ENCODE measurements at places on chromosomes 1 and 21. TPM values are rescaled to one million over a fixed set of nuclear protein-coding genes. Genes with fewer than 3 reads are reported as not detected.

Gene ADGRL2
- total RNA-seq = not detected

Gene CD164L2
- total RNA-seq = not detected

Gene ADORA3
- 0.58 TPM for total RNA-seq

Gene LCE3B
- not detected for total RNA-seq

Gene HUNK
- total RNA-seq = not detected

Gene FCER1G
- total RNA-seq = 3.7 TPM

Gene L1TD1
- not detected for total RNA-seq

Gene CFHR5
- not detected for total RNA-seq

DNA sequence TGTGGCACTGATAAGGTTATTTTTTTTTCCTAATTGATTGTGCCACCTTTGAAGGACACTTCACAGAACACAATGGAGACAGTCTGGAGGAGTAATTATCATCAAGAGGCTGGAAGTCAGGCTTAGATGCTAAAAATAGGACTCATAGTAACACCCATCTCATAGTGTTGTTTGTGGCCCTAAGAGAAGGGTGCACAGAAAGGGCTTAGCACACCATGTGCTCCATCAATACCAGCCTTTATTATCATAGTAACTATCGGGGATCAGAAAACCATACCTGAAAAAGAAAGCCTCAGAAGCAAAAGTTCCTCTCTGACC lies 11.9 kb downstream of the NIPAL3 start:
- no peaks in the 10 kb centered on the region for H3K27me3 ChIP-seq
- peaks cover 35% of the 10 kb centered on the region for H3K4me1 ChIP-seq
- DNase-seq = no peak
- H3K4me3 ChIP-seq = no peak overlapping the region
- H3K27ac ChIP-seq = no peak overlapping the region

- H3K36me3 ChIP-seq = no peaks in the 10 kb centered on the region
- H3K4me3 ChIP-seq = peak overlapping the region; percentile 90
- peak; percentile 58 for DNase-seq
Observed at GRCh38 chr1:204493984-204494280, 673 bp downstream of the PIK3C2B start.

DNA sequence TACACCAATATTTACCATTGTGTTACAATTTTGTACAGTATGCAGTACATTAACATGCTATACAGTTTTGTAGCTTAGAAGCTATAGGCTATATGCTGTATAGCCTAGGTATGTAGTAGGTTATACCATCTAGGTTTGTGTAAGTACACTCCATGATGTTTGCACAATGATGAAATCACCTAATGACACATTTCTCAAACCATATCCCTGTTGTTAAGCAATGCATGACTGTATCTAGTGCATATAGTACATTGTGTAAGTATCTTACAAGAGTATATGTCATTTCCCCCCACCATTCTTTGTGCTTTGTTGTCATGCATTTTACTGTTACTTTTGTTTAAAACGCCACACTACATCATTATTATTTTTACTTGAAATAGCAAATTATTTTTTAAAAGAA lies 65.7 kb upstream of the RNF11 start:
- H3K4me3 ChIP-seq = no peak overlapping the region
- peaks cover 16% of the 10 kb centered on the region for H3K27me3 ChIP-seq
- peaks cover 7% of the 10 kb centered on the region for H3K4me1 ChIP-seq
- H3K36me3 ChIP-seq = no peaks in the 10 kb centered on the region
- no peak for DNase-seq
- no peak overlapping the region for H3K27ac ChIP-seq

DNA sequence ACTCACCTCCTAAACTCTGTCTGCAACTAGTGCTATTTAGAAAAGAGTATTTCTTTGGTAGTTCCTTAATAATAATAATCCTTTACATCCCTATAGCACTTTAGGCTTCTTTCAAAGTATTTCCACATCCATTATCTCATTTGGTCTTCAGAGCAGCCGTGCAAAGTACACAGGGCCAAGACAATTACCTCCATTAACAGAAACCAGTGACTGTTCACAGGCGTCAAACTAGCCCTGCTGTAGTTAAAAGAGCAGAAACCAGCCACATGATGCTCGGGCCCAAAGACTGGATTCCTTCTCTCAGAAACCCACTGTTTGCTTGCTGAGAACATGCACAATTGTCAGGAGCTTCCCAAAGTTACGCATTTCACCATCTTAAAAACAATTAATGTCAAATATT lies 396.0 kb upstream of the DAB1 start:
- H3K36me3 ChIP-seq = no peaks in the 10 kb centered on the region
- no peaks in the 10 kb centered on the region for H3K4me1 ChIP-seq
- H3K4me3 ChIP-seq = no peak overlapping the region
- DNase-seq = no peak

GRCh38 chr1:21860971-21861370 lies 48.9 kb downstream of the LDLRAD2 start:
- DNase-seq = no peak
- no peaks in the 10 kb centered on the region for H3K4me1 ChIP-seq
- H3K36me3 ChIP-seq = no peaks in the 10 kb centered on the region
- H3K27me3 ChIP-seq = no peaks in the 10 kb centered on the region

GRCh38 chr1:234613128-234613875 lies 3.3 kb upstream of the IRF2BP2 start:
- H3K4me1 ChIP-seq = peaks cover 39% of the 10 kb centered on the region
- no peak for DNase-seq
- peaks cover 3% of the 10 kb centered on the region for H3K36me3 ChIP-seq
- H3K4me3 ChIP-seq = peak overlapping the region; percentile 98

GRCh38 chr1:178706432-178706831 lies 18.6 kb upstream of the RALGPS2 start:
- H3K4me1 ChIP-seq = no peaks in the 10 kb centered on the region
- peaks cover 37% of the 10 kb centered on the region for H3K27me3 ChIP-seq
- no peaks in the 10 kb centered on the region for H3K36me3 ChIP-seq
- H3K4me3 ChIP-seq = no peak overlapping the region
- no peak for DNase-seq
- H3K27ac ChIP-seq = no peak overlapping the region

- H3K27ac ChIP-seq = no peak overlapping the region
- no peaks in the 10 kb centered on the region for H3K36me3 ChIP-seq
- DNase-seq = no peak
- no peaks in the 10 kb centered on the region for H3K4me1 ChIP-seq
Observed at GRCh38 chr1:3292051-3292722, 162.3 kb upstream of the ARHGEF16 start.

DNA sequence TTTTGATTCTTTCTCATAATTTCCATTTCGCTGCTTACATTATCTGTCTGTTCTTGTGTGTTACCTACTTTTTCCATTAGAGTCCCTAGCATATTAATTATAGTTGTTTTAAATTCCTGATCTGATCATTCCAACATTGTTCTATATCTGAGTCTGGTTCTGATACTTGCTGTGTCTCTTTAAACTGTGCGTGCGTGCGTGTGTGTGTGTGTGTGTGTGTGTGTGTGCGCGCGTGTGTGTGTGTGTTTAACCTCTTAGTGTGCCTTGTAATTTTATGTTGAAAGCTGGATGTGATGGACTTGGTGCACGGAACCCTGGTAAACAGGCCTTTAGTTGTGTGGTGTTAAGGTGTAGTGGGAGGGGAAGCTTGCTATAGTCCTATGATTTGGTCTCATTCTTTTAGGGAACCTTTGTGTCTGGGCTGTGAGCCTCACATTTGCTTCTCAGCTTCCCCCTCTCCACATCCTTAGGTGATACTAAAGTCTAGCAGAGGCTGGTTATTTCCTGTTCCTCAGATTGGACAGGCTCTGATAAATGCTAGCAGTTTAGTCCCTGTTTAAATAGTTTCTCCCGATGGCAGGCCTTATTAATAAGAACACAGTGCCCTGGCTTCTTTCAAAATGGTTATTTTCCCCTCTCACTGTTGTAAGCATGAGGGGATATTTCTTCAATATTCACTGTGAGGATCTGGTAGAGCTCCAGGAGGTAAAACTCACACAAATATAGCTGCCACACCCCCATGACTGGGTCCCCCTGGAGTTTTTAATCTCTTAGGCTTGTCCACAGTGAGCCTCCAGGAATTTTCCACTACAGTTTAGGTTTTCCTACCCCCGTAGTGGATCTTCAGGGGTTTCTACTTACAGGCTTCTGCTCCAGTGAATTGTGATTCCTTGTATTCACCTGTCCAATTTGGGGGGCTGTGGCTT lies 118.3 kb downstream of the GALNT2 start:
- peak overlapping the region; percentile 56 for H3K27ac ChIP-seq
- peaks cover 8% of the 10 kb centered on the region for H3K36me3 ChIP-seq
- peaks cover 58% of the 10 kb centered on the region for H3K4me1 ChIP-seq
- no peaks in the 10 kb centered on the region for H3K27me3 ChIP-seq

GRCh38 chr1:162056043-162056442 lies 13.4 kb upstream of the NOS1AP start:
- no peaks in the 10 kb centered on the region for H3K4me1 ChIP-seq
- DNase-seq = peak; percentile 54
- no peaks in the 10 kb centered on the region for H3K36me3 ChIP-seq

- no peaks in the 10 kb centered on the region for H3K27me3 ChIP-seq
- no peak for DNase-seq
- H3K27ac ChIP-seq = no peak overlapping the region
- H3K36me3 ChIP-seq = no peaks in the 10 kb centered on the region
Observed at GRCh38 chr1:206422525-206422924, 47.8 kb upstream of the IKBKE start.

DNA sequence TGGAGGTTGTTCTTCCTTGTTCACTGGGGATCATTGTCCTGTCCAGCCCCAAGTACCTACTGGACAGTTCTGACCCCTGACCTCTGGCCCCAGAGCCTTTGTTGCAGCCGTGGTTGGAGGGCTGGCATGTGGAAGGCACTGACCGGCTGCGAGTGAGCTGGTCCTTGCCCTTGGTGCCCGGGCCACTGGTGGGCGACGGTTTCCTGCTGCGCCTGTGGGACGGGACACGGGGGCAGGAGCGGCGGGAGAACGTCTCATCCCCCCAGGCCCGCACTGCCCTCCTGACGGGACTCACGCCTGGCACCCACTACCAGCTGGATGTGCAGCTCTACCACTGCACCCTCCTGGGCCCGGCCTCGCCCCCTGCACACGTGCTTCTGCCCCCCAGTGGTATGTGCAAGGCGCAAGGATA lies 11.4 kb downstream of the TIE1 start:
- no peak overlapping the region for H3K4me3 ChIP-seq
- no peaks in the 10 kb centered on the region for H3K4me1 ChIP-seq
- no peaks in the 10 kb centered on the region for H3K27me3 ChIP-seq

DNA sequence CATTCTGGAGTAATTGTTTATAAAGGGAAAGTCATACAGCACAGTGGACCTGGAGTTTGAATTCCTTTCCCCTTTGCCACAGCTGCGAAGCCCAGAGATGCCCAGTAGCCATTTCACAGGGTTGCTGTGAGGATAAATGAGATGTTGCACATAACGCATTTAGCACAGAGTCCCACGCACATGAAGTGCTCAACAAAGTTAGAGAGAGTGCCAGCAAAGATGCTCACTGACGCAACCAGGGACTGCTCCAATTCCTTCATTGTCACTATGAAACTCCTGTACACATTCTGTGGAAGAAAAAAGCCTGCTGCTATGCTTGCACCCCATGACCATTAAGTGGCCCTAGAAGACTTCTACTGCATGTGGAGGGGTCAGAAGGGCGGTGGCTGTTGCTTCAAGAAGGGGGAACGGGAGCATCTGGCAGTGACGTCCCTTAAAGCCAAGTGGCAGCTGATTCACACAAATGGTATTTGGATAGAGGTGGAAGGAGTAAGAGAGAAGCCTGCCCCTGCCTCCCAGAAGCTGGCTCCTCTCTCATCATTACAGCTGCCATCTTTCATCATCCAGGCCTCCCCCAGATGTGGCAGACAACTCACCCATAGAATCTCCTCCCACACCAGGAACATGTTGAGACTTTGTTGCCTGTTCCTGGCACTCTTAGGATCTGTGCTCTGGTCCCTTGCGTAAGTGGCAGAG lies 26.5 kb upstream of the VAV3 start:
- peaks cover 4% of the 10 kb centered on the region for H3K4me1 ChIP-seq
- no peaks in the 10 kb centered on the region for H3K27me3 ChIP-seq
- DNase-seq = no peak
- H3K4me3 ChIP-seq = no peak overlapping the region

DNA sequence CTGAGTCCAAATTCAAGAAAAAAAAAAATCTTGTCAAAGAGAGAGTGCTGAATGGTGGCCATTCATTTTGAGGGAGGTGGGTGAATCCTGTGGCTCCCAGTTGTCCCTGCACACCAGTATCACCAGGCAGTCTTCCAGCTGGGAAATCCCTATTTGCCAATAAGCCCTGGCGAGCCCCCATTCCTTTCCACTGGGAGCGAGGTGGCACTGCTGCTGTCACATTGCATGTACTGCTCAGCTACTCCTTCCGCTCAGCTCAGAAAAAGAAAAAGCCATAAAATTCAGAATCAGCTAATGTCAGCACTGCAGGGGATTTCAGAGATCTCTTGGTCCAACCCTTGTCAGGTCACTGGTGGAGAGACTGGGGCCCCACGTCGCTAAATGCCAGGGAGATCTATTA lies 298.5 kb downstream of the OMA1 start:
- no peak overlapping the region for H3K27ac ChIP-seq
- no peak overlapping the region for H3K4me3 ChIP-seq
- no peak for DNase-seq
- H3K36me3 ChIP-seq = no peaks in the 10 kb centered on the region

- no peak overlapping the region for H3K4me3 ChIP-seq
- DNase-seq = no peak
- no peaks in the 10 kb centered on the region for H3K4me1 ChIP-seq
- no peaks in the 10 kb centered on the region for H3K27me3 ChIP-seq
- no peak overlapping the region for H3K27ac ChIP-seq
- H3K36me3 ChIP-seq = no peaks in the 10 kb centered on the region
Observed at GRCh38 chr21:27306206-27306605, 339.3 kb upstream of the ADAMTS5 start.

Data from activated T-cell treated with anti-CD3 and anti-CD28 coated beads, Interleukin-2, amount 50 U/mL, for 72 hours (primary cell).